Stimulated activated CD4-positive, alpha-beta T cell treated with anti-CD3 and anti-CD28 coated beads, Interleukin-4, amount 100 ng/mL, for 24 hours (primary cell): ENCODE measurements at places on chromosomes 5 and 9.

DNA sequence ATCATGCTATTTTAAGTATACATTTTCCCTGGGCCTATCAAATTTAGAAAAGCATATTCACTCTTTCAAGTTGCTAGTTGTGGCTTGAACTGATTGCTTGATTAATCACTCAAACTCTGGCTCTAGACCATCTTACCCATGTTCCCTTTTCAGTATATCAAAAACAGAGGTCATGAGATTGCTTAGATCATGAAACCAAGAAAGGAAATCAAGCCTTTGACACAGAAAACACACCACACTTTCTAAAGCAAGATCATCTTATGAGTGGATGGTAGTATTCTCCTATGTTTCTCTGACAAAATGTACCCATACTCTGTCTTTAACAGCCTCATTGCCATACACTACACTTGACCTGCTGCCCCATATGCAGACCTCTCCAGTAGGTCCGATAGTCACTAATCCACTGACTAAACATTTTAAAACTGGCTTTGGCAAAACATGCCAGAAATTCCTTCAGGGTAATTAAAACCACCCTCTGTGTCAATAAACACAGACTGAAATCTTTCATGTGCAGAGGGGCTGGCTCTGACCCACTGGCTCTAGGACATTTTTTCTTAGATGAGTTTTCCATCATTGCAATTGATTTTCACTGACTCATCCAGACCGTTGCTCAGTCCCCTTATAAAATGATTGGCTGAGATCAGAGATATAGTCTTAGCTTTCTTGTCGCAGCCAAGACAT, 18.2 kb downstream of the PPP2R2B start:
- DNase-seq, result no peak

DNA sequence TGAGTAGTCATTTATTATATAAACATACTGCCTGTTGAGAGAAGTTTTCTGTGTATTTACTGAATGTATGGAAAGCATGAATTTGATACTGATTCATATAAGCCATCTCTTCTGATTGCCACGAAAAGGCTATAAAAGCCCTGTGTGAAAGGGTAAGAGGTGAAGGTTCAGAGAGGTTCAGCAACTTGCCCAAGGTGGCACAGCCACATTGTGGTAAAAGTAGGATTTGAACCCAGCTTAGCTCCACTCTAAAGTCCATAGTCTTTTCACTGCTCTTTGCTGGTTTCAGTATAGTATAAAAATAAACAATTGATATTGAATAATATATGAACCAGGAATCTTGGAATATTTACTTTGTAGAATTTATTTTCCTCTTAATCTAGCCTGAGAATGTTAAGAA, 71.3 kb downstream of the VCAN start:
- no peak for DNase-seq

DNA sequence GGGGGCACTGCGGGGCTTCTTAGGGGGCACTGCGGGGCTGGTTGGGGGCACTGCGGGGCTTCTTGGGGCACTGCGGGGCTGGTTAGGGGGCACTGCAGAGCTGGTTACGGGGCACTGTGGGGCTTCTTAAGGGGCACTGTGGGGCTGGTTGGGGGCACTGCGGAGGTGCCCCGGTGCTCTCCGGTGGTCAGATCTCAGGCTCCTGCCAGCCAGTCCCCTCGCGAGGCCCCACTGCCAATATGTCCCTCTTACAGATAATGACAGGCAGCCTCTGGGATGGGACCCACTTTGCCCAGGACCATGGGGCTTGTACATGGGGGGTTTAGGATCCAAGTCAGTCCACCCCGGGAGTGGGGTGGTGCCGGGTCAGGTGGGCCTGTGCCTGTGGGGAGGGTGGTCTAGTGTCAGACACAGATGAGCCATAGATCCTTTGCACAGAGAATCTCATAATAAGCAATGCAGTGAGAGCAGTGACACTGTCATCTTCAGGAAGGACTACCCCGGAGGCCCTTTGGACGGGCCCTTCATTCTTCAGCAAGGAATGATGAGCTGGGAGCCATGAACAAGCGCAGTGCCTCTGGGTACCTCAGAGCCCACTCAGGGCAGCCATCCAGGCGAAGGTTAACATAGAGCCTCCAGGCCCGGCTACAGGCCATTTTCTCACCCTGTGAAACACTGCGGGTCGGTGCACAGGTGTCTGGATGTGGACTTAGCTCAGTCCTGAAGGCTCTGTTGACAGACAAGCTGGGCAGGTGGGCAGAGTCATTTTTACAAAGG, 38.2 kb downstream of the COL5A1 start:
- DNase-seq, result no peak

DNA sequence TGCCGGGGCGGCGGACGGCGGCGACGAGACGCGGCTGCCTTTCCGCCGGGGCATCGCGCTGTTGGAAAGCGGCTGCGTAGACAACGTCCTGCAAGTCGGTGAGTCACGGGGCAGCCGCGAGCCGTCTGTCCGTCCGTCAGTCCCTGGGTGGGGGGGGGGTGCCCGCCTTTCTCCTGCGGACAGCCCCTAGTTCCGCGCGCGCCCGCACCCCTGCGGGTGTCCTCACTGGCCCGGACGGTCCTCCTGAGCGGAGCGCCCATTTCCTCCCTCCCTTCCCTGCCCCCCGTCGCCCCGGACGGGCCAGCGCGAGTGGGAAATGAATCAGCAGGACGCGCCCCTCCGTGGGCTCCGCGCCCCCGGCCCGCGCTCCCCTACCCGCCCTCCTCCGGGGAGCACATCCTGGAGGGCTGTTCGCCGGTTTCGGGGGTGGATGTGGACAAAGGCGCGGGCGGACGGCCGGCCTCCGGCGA, 828 bp downstream of the ZSWIM6 start:
- peak; percentile 18 for DNase-seq

GRCh38 chr9:18555105-18555883, 81.3 kb downstream of the ADAMTSL1 start:
- DNase-seq, result no peak
